ENCODE measurements at places on chromosomes 2 and 18.

- DNase-seq: no peak
Observed at GRCh38 chr18:56197241-56197859, 441.0 kb downstream of the TXNL1 start.

DNA sequence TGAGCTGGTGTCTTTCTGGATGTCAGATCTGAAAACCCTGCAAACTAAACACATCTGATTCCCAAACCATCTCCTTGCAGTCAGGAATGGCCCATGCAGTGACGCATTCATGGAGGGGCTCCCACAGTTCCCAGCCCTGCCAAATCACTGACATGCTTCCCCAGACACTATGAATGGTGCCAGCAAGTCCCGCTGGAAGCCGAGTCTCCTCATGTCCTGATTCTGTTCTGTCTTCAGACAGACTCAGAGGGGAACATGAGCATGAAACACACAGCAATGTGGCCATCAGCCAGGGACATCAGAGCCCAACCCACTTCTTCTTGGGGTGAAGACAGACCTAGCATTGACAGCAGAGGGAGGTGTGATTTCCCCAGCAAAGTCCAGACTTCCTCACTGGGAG lies 83.7 kb downstream of the TTC32 start:
- DNase-seq: no peak

GRCh38 chr2:6082625-6083018 lies 390.4 kb downstream of the SOX11 start:
- DNase-seq: no peak

- no peak for DNase-seq
Observed at GRCh38 chr2:198717451-198717850, 740.3 kb downstream of the SATB2 start.

GRCh38 chr2:65498396-65498795 lies 66.0 kb upstream of the SPRED2 start:
- no peak for DNase-seq

DNA sequence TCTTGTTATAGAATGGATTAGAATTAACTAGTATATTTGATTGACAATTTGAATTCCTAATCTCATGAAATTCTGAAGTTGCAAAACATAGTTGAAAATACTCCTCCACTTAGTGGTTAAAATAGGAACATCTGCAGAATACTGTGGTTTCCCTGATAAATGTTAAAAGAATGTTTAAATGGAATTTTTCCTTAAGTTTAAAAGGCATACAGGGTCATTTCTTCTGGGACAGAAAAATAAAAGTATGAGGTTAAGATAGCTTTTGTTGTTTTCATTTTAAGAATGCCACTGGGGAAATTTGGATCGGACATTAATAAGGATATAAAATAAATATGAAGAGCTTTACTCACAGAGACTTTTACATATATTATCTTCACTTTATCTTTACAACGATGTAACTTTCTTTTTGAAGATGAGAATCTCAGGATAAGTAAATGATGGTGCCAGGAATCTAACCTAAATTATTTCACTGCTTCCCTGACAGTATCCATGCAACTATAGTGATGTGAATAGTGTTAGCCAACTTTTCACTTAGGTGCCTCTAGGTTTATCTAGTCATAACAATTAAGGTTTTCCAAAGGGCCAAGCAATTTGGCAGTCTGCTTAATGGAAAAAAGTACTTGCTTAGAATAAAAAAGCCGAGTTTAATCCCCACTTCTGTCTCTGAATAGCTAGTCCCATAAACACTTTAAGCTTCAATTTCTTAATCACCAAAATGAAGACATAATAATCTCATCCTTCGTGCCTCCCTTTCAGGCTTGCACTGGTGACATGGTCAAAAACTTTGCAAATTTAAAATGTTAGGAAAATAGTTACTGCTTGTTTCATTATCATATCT lies 151.8 kb upstream of the STK17B start:
- no peak for DNase-seq

DNA sequence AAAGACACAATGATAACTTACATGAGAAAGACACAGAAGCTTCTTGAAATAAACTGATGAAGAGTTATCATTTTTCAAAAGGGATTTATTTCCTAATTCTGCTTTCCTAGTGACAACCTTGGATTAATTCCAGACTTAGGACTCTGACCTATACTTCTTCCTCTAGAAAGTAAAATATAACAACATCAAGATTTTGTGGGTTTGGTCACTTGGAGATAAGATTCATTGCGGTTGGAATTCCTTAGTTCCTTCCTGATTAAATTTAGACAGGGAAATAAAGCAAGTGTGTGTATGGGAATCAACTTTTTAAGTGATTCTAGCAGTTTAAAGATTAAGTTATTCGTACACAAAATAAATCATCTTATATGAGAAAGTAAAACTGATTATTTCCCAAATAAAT lies 208.4 kb upstream of the CCDC150 start:
- DNase-seq: no peak

- DNase-seq: no peak
Observed at GRCh38 chr2:88131201-88131998, 3.5 kb upstream of the FABP1 start.

DNA sequence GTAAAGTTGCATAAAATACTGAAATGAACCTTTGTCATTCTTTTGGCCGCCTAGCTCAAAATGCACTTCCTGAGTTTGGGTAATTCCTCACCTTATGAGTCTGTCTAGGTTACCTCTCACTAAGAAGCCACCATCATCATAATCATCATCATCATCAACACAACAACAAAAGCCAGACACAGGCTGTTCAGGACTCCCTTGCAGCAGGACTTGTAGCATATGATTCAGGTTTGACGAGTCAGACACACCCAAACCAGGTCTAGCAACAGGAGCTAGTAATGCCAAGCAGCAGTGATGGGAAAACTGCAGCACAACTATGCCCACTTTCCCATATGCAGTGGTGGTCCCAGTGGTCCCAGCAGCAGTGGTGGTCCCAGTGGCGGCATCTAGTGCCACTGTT lies 2.8 kb upstream of the SGO2 start:
- no peak for DNase-seq

DNA sequence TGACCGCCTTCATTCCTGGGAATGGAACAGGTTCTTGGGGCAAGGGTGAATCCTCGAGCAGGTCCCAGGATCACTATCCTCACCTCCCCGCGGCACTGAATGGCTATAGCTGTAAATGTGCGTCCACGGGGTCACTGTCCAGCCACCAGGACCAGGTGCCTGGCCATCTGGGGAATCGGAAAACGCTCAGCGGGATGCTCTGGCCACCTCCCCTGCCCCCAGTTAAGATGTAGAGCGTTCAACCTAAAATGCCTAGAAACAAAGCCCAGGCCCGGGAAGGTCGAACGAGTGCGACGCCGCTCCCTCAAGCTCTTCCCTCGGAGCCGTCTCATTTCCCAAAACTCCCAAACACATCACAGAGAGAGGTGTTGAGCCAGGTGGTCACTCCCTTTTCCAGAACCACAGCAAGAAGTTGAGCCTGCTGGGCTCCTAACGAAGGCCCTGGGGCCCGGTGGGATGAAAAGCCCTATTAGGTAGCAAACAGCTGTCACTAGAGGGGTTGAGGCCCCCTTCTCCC lies 795 bp upstream of the CAPN10 start:
- DNase-seq: no peak

DNA sequence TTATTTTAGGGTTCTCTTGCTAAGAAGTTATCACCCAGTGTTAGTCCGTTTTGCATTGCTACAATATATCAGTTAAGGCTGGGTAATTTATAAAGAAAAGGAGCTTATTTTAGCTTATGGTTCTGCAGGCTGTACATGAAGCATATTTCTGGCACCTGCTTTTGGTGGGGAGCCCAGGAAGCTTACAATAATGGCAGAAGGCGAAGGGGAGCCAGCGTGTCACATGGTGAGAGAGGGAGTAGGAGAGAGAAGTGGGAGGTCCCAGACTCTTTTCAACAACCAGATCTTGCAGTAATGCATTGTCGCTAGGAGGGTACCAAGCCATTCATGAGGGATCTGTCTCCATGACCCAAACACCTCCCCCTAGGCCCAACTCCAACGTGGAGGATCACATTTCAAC lies 688.8 kb upstream of the PIK3C3 start:
- no peak for DNase-seq

DNA sequence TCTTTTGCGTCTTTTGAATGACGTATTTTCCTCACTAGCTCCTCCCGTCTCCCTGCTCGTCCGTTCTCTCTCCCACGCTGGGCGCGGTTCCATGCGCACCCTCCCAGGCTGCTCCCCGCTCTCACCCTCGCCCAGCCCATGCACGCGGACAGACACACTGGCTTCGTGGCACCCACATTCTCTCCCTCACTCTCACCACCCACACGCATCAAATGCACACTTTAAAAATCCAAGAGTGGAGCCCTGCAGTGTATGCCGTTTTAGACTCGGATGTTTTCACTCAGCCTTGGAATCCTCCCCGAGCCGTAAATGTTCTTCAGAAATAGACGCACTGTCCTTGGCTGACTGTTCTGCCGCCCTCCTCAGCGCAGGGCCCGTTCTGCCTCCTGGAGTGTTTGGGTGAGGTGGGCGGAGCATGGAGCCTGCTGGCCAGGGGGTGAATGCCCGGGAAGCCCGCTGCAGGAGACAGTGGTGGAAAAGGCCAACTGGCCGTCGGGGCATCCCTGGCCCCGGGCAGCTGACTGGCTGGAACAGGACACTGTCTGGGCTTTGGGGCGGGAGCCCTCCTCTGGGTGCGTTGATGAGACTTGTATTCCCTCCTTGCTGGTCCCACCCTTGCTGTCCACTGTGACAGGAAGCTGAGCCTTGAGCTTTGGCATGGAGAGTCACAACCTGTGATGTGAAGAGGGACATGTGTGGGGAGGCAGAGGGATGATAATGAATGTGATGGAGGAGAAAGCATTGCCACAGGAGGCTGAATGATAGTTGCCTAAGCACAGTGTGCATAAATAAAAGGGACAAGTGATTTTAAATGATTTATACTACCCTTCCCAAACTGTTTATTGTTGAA lies 35.4 kb upstream of the LYPD6B start:
- DNase-seq: no peak

DNA sequence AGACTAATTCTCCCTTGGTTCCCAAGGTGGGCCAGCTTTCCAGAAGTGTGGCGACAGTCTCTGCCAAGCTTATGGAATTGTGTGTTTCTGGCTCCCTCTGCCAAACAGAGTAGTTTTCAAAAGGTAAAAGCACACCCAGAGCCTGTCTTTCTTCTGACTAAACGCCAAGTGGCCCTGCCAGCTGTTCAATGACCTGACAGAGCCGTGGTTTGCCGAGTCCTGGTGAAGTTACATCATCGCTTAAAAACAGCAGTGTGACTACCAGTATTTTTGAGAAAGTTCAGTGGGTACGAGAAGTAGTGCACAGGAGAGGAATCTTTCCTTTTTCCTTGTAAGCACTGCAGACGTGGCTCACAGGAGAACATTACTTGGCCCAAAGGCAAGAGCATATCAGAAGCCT lies 1.9 kb downstream of the PER2 start:
- DNase-seq: no peak

DNA sequence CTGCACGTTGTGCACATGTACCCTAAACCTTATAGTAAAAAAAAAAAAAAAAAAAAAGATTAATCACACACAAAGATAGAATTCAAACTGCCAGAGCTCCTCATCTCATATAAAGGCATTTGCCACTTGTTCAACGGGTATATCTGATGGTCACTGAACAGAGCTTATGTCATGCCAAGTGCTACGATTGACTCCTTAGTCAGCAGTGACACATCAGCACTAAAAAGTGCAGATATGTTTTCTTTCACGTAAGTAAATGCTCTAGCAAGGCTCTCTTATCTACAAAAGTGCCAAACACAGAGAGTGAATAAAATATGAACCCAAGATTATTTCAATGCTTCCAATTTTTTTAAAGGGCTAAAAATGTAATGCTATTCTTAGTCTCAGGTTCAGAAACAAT lies 1.1 kb downstream of the LMAN1 start:
- no peak for DNase-seq

GRCh38 chr2:187302116-187302515 lies 145.9 kb downstream of the CALCRL start:
- DNase-seq: no peak

- no peak for DNase-seq
Observed at GRCh38 chr2:222303828-222304736, 5.3 kb upstream of the PAX3 start.

- no peak for DNase-seq
Observed at GRCh38 chr18:65239787-65240186, 511.0 kb upstream of the CDH7 start.

- DNase-seq: no peak
Observed at GRCh38 chr18:49101236-49101635, 150.5 kb upstream of the SMAD7 start.

- no peak for DNase-seq
Observed at GRCh38 chr2:232231554-232231953, 147.0 kb upstream of the ALPP start.

DNA sequence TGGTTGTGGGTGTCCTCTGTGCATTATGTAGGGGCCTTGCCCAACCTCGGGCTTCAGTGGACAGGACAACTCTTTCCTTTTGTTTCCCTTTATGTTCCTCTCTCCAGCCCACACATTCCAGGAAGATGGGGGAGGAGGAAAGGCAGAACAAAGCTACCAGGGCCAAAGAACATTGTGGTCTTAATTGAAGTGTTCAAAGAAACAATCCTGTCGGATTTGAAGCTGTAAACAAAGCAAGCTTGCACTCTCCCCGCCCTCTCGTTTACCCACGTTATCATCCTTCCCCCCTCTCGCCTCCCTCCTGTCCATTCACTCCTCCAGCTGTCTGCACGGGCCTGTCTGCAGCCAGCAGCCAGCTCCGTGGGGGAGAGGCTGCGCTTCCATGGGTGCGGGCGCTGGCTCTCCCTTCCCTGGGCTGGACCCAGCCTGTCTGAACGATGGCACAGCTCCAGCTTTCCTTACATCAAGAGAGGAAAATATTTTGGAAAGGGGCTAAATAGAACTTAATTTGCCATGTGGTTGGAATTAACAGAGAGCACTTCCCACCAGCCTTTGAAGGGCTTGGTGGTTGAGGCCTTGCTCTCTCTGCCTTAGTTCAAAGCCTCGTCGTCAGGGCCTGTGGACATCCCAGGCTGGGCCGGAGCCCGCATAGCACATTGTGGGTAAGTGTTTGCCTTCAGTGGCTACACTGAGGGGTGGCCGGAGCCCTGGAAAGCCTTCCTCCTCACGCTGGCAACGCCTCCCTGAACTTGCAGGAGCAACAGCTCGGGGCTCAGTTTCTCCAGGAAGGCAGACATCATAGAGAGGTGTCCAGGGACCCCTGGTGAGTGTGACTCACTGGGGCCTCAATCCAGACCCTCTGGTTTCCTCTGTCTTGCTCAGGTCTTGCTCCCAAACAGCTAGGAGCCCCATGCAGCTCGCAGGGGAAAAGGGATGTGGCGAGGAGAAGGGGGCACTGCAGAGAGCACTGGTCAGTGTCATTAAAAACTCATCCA lies 60.6 kb upstream of the HS6ST1 start:
- no peak for DNase-seq

- no peak for DNase-seq
Observed at GRCh38 chr2:177190941-177191340, 21.7 kb upstream of the HNRNPA3 start.

- DNase-seq: no peak
Observed at GRCh38 chr2:25294573-25295462, 46.9 kb downstream of the DNMT3A start.

Measured in stimulated activated CD4-positive, alpha-beta T cell treated with anti-CD3 and anti-CD28 coated beads, TNF-alpha, amount 100 ng/mL, for 24 hours (primary cell).